ENCODE measurements at places on chromosomes 12 and 14.

- H3K36me3 ChIP-seq, result no peaks in the 10 kb centered on the region
- no peak for DNase-seq
- H3K27me3 ChIP-seq, result no peaks in the 10 kb centered on the region
- H3K4me3 ChIP-seq, result no peak overlapping the region
Observed at GRCh38 chr14:104998801-104999200, 13.2 kb downstream of the CLBA1 start.

GRCh38 chr12:113862590-113863454, 103.3 kb downstream of the RBM19 start:
- H3K4me3 ChIP-seq, result no peak overlapping the region
- H3K36me3 ChIP-seq, result no peaks in the 10 kb centered on the region
- no peaks in the 10 kb centered on the region for H3K4me1 ChIP-seq
- no peaks in the 10 kb centered on the region for H3K27me3 ChIP-seq

DNA sequence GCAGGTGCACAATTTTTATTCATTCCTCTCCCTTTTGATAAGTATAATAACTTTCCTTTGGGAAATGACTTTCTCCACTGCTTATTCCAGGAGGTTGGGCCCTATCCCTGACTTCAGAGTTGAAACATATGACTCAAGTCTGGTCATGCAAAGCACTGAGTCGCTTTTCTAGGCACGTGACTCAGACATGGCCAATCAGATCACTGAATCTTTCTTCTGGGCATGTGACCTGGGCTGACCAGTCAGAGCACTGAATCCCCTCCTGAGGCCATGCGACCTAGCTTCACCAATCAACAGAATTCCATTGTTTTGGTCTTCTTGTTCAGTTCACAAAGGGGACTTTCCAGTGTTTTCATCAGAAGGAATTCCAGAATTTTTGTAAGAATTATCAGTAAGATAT, 377.1 kb upstream of the KITLG start:
- no peaks in the 10 kb centered on the region for H3K36me3 ChIP-seq
- peak overlapping the region; percentile 60 for H3K27ac ChIP-seq
- H3K27me3 ChIP-seq, result no peaks in the 10 kb centered on the region
- peaks cover 97% of the 10 kb centered on the region for H3K4me1 ChIP-seq
- H3K4me3 ChIP-seq, result no peak overlapping the region
- DNase-seq, result peak; percentile 24

DNA sequence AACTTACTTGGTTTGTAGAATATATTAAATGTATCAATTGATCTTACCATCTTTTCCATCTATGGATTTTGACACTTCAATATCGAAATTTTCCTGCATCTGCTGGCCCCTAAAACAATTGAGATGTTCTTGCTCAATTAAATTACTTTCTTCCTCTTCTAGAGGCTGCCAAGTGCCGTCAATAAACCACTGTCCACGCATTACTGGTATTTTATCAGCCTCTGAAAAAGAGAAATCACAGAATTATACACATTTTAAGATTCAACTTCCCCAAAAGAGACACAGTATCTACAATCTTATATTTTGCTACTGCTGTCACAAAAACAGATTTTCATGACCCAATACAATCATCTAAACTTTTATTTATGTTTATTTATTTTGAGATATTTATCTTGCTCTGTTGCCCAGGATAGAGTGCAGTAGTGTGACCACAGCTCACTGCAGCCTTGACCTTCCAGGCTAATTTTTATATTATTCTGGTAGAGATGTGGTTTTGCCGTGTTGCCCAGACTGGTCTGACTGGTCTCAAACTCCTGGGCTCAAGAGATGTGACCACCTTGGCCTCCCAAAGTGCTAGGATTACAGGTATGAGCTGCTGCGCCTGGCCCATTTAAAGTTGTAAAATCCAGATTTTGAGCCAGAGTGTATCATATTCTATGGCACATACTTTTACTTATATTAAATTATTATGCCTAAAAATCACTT, 49.3 kb downstream of the DDHD1 start:
- no peaks in the 10 kb centered on the region for H3K36me3 ChIP-seq
- no peak overlapping the region for H3K27ac ChIP-seq
- no peak overlapping the region for H3K4me3 ChIP-seq
- no peaks in the 10 kb centered on the region for H3K27me3 ChIP-seq
- H3K4me1 ChIP-seq, result no peaks in the 10 kb centered on the region

- H3K36me3 ChIP-seq, result no peaks in the 10 kb centered on the region
- no peaks in the 10 kb centered on the region for H3K4me1 ChIP-seq
- no peaks in the 10 kb centered on the region for H3K27me3 ChIP-seq
- DNase-seq, result no peak
- H3K4me3 ChIP-seq, result no peak overlapping the region
Observed at GRCh38 chr12:109512608-109513007, 35.2 kb downstream of the UBE3B start.

GRCh38 chr12:103540319-103540718, 44.6 kb upstream of the C12orf42 start:
- no peak for DNase-seq
- H3K4me1 ChIP-seq, result no peaks in the 10 kb centered on the region
- no peak overlapping the region for H3K27ac ChIP-seq

- no peaks in the 10 kb centered on the region for H3K27me3 ChIP-seq
- no peaks in the 10 kb centered on the region for H3K36me3 ChIP-seq
- H3K4me1 ChIP-seq, result no peaks in the 10 kb centered on the region
- DNase-seq, result no peak
- H3K27ac ChIP-seq, result no peak overlapping the region
- H3K4me3 ChIP-seq, result no peak overlapping the region
Observed at GRCh38 chr12:132558042-132558856, 52.1 kb downstream of the LRCOL1 start.

Data from Caco-2 (cell line).